ENCODE measurements at places on chromosomes 7 and 10.

GRCh38 chr10:18340496-18341051 is 200.3 kb downstream of the CACNB2 start:
- no peak for DNase-seq

DNA sequence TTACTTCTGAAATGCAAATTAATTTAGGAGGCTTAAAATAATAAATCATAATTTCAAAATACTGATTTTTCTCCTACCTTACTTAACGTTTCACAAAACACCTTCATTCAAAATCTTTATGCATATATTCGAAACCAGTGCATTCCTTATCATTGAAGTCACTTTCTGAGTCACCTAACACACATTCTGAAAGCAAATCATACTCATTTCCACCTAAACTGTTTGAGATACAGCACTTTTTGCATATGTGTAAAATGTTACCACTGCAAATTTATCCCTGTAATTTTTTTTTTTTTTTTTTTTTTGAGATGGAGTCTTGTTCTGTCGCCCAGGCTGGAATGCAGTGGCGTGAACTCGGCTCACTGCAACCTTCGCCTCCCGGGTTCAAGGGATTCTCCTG is 15.7 kb downstream of the PPP3CB start:
- DNase-seq = no peak

DNA sequence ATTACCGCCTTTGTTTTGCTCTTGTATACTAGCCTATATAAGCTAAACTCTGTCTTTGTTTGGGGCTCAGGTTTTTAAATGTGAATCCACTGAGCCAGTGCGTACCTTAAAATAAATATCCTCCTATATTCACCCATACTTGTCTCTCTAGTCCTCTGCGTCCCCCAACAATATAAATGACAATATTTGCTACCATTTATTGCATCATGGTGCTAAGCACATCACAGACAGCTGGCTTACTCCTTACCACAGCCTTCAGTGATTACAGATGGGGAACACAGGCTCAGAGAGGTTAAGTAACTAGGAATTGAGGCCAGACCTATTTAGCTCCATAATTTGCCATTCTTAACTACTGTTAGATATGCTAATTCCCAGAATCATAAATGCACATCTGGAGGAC is 3.4 kb upstream of the ADCK2 start:
- DNase-seq = no peak

DNA sequence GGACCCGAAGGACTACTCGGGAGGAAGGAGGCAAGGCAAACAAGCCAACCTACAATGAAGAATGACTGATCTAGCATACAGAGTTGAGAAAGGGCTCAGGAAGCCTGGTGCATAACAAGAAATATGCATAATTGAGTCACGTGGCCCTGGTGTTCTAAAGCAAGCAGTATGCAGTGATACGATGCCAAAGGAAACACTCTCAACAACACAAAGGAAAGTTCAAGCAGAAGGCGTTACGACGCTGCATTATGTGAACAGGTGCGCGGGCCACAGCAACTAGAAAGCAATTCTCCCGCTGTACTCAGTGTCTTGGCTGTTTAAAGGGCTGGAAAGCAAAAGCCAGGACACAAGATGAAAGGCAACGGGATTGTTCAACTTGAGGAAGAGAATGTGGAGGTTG is 100.8 kb downstream of the PRTFDC1 start:
- DNase-seq = peak; percentile 71

DNA sequence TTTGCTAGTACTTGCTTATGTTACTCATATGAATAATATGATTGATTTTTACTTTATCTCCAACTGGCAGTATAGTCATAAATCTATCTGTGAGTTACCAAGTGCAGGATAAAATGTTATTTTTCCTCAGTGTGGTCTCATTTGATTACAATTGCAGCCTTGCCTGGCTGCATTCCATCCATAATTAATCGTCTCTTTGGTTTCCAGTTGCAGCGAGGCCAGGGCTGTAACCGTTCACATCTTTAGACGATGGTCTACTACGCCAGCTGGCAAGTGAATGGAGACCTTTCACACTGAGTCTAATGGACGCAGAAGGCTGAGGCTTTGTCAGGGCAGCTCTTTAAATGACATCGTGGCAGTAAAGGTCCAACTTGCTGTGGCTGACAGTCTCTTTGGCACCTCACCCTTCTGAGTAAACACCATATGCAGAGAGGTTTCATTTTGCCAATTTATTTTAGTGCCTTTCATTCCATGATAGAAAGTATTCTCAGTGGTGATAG is 84.0 kb downstream of the ARL4A start:
- DNase-seq = peak; percentile 79

DNA sequence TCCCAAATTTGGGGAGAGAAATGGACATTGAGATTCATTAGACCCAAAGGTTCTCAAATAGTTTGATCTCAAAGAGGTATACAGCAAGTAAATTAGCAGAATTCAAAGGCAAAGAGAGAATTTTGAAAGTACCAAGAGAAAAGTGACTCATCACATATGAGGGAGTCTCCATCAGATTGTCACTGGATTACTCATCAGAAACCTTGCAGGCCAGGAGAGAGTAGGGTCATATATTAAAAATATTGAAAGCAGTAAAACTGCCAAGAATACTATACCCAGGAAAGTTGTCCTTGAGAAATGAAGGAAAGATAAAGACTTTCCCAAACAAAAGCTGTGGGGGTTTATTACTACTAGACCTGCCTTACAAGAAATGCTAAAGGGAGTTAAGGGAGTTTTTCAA is 140.6 kb downstream of the TMEM168 start:
- DNase-seq = no peak

DNA sequence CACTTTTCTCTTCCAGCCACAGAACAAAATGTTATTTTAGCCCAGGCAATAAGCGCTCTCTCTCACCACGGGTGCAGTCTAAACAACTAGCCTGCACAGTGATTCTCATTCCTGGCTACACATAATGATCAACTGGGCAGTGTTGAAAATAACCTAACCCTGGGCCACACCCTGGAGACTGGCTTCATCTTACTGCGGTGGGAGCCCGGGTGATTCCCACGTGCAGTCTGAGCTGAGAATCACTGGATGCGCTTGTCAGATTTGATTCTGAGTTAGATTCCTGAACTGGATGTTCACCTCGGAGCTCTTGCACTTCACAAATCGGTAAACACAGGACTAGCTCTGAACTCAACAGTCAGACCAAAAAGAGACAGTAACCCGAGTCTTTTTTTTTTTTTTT is 14.9 kb downstream of the ZC3HAV1 start:
- DNase-seq = no peak

DNA sequence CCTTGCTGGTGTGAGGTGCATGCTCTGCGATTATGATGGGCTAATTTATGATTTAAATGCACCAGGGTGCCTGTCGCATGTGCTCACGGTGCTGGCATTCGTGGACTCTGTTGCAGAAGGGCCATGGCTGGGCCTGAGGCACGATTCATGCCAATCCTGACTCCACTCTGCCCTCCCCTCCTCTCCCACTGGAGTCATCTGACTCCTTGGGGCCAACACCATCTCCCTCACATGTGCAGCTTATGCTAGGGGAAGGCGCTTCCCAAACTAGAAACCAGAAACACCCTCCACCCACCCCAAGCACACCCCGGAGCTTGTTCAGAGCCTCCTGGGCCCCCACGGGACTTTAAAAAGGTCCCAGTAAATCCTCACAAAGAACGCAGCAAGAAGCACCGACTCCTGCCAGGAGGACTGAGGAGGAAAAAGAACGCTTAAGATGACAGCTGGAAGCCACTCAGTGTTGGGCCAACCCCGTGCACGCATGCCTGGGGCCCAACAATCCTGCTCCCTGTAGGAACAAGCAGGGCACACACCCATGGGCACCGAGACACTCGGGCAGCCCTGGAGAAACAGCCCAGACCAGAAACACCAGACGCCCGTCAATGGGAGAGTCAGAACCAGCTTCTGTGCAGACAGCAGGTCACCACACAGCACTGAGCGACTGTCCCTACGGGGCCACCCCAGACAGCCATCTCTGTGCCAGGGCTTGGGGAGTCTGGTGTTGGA is 14.1 kb downstream of the BRI3 start:
- DNase-seq = no peak

DNA sequence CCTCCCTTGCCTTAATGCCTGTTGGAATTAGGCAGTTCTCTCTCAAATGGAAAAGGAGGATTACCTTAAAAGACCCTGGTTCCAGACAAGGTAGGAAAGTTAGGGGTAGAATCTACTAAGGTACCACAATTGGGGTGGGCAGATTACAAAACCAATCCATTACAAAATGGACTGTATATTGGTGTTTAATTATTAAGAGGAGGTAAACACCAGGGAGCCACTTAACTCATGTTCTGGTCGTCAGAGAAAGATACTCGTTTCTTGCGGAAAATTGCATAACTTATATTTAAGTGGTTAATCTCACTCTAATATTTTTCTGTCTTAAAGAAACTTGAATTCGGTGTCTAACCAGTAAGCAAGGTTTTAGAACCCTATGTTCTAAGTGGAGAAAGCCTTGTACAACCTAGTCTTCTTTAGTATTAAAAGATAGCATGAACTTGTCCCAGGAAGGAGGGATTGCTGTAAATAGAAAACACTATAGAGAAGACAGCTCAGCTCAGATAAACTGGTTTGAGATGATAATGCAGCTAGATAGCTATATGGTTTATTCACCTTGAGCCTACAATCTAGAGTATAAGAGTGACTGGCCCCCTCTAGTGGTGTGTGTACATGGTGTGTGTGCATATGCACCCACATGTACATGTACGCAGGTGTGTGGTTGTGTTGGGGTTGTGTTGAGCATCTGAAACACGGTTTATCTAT is 58.0 kb upstream of the STRIP2 start:
- DNase-seq = peak; percentile 33

DNA sequence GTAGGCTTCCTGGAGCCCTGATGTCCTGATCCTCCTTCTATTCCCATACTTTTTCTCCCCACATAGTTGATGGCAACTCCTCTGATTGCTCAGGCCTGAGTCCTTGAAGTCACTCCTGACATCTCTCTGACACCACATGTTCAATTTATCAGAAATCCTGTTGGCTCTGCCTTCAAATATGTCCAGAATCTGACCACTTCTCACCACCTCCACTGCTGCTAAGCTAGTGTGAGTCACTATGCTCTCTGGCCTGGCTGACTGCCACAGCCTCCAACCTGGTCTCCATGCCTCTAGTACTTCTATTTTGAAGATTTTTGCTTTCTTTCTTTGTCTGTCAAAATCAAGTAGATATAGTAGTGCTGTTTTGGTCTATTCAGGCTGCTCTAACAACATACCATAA is 53.0 kb downstream of the TMEM229A start:
- no peak for DNase-seq

GRCh38 chr7:93923942-93924341 is 2.4 kb downstream of the GNG11 start:
- no peak for DNase-seq

DNA sequence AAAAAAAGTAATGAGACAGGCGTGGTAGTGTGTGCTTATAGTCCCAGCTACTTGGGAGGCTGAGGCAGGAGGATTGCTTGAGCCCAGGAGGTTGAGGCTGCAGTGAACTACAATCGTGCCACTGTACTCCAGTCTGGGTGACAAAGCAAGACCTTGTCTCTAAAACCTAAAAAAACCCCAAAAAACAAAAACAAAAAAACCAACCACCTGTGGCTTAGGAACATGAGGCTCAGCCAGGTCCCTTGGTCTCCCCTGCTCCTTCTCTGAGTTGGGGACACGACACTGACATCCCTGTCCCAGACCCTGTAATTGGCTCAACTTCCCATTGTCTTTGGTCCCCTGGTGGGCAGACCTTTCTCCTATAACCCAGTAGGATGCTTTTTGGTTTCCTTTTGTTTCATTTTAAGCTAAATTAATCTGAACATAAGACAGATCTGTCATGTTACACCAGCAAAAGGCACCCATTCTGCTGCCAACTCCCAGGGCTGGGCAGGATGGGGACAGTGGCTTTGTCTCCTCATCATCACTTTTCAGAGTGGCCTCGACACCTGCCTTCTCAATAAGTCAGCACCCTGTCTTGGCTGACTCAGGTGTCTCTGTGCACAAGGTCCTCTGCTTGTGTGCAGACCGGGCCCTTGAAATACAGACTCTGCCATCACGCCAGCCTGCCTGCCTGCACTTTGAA is 74.4 kb downstream of the MYL10 start:
- no peak for DNase-seq

DNA sequence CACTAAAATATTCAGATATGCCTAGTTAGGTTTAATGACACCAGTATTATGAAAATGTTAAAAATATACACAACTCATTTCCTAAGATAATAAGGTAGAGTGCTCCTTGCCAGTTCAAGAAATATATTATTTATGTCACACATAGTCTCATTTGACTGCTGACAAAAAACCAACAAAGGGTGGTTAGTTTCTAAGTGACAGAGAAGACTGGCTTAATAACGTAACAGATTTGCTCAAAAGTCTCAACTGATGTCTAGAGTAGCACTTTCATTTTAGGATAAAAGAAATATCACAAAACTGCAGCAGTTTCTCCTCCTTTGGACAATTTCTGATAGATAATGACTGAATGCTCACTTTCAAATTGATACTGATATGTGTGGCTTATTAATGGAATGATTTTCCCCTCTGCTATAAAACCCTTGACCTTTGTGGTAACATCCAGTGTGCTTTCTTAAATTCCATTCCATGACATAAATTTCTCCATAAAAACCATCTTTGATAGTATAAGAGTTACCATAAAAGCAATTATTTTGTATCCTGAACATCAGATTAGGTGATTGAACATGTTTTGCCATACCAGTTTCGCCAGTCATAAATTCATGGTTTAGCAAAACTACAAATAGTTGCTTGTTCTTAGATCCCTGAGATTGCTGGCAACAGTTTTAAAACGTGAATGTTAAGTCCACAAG is 94.2 kb downstream of the NRBF2 start:
- no peak for DNase-seq

GRCh38 chr7:13897819-13898218 is 91.6 kb downstream of the ETV1 start:
- DNase-seq = no peak

DNA sequence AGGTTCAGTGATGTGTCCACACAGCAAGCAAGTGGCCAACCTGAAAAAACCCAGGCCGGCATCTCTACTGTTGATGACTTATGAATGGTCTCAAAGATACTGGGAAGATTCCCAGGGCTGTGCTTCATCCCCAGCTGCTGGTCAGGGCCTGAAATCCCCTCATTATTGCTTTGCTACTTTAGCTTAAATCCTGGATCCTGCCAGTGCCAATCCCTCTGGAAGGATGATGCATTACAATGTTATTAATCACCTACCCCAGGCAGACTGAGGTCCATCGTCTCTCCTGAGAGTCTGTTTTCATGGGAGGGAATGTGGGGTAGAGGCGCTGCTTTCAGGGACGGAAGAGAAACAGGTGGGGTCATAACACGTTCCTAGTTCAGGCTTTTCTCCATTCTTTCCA is 371.6 kb downstream of the RPS24 start:
- DNase-seq = no peak

- no peak for DNase-seq
Observed at GRCh38 chr7:34034728-34035127, 129.4 kb downstream of the BMPER start.

DNA sequence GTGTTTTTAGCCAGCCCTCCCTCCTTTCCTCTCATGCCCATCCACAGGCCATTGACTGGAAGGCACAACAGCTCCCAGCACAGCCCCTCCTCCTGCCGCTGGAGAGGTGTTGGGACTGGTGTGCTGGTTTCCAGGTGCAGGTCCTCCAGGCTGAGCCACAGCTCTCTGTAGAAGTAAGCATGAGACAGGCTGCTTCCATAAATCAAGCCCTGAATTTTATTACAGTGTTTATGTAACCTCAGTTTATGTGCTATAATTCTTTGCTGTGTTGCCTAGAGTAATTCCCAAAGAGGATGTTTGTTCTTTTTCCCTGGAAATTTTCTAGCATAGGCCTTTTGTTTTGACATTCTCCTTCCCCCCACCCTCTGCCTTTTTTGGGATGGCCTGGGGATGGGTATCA is 445.8 kb downstream of the AUTS2 start:
- DNase-seq = peak; percentile 49

GRCh38 chr7:128890306-128891109 is 20.0 kb downstream of the KCP start:
- DNase-seq = no peak
